Stimulated activated CD4-positive, alpha-beta T cell treated with anti-CD3 and anti-CD28 coated beads, TNF-alpha, amount 100 ng/mL, for 24 hours (primary cell): ENCODE measurements at places on chromosomes 2 and 18.

- DNase-seq, result no peak
Observed at GRCh38 chr2:44930274-44931197, 11.0 kb upstream of the SIX3 start.

GRCh38 chr2:178105566-178105965 is 6.7 kb upstream of the RBM45 start:
- DNase-seq, result no peak

GRCh38 chr18:46224181-46224775 is 120.1 kb downstream of the HAUS1 start:
- no peak for DNase-seq

- DNase-seq, result no peak
Observed at GRCh38 chr2:174939046-174939445, 66.1 kb downstream of the CHN1 start.

DNA sequence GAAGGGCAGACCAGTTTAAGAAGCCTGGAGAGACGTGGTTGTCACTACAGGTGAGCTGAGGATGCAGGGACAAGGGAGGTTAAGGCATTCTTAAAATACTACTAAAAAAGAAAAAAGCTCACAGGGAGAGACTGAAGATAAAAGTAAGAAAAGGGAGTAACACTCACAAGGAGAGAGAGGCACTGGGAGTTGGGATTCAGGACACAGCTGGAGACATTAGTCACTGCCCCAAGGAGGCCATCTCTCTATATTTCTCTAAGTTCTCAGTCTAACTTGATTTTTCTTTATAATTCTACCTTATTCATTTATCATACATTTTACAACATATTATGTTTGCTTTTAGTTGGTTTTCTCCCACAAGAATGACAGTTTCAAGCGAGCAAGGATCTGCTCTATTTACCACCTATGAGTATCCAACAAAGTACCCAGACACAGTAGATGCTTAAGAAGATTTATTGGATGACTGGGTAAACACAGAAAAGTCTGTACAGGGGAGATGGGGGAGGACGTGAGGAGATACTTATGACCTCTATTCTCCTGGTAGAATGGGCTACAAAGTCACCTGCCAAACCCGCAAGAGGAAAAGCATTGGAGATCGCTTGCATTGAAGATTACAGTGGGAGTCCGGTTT is 2.2 kb downstream of the SERPINE2 start:
- DNase-seq, result no peak
